ENCODE measurements at places on chromosomes 3 and 15.

DNA sequence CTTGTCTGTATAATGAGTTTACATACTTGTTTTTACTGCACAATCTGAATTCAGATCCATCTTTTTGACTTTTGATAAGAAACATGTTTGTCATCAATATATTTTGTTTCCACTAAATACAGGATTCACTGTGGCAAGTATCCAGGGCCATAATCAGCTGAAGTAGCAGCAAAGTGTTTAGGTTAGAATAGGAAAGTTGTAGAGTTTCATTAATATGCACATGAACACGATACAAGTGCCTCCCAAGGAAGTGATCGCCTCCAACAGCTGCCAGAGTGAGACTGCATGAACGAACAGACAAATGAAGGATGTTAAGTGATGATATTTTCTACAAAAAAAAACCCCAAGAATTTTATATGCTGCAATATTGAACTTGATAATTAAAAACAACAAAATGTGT lies 204.3 kb downstream of the TBL1XR1 start:
- DNase-seq, result no peak
- no peaks in the 10 kb centered on the region for H3K4me1 ChIP-seq
- no peaks in the 10 kb centered on the region for H3K27me3 ChIP-seq

DNA sequence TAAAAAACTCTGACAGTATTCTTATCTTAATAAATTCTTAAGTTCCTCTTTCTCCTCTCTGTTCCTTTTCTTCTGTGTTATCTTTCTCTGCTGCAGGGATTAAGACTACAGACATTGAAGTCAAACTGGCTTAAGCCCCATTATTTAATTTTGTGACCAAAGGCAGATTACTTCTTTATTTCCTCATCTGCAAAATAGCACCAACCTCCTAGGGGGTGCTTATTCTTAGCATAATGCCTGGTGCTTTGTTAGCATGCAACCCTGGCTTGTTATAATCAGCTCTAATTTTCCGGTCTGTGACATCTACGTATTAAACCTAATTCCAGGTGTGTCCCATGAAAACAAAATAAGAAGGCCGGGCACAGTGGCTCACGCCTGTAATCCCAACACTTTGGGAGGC lies 23.8 kb downstream of the SEMA6D start:
- H3K36me3 ChIP-seq, result no peaks in the 10 kb centered on the region
- H3K4me3 ChIP-seq, result no peak overlapping the region
- no peaks in the 10 kb centered on the region for H3K27me3 ChIP-seq
- no peaks in the 10 kb centered on the region for H3K4me1 ChIP-seq
- no peak for DNase-seq

DNA sequence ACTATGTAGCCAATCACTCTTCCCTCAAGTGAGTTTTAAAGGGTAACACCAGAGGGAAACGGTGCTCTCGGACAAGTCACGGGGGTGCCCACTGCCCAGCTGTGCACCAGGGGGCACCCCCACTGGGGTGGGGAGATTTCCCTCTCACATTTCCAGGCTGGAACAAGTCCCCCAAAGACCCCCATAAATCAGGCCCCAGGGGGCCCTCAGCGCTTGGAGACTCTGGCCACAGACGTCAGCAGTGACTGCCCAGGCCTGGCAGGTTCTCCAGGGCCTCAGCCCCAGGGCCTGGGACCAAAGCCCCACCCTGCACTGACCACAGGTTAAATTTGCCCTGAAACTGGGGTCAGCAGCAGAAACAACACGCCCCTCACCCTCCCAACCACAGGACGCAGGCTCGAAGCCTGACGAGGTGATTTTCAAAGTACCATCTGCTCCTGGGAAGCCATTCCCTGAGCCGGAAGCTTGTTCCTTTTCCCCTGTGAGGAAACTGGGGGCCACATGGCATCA lies 17.0 kb downstream of the XXYLT1 start:
- DNase-seq, result no peak
- peaks cover 2% of the 10 kb centered on the region for H3K4me1 ChIP-seq
- no peak overlapping the region for H3K27ac ChIP-seq
- H3K36me3 ChIP-seq, result peaks cover 7% of the 10 kb centered on the region
- H3K27me3 ChIP-seq, result no peaks in the 10 kb centered on the region

- H3K36me3 ChIP-seq, result no peaks in the 10 kb centered on the region
- H3K4me3 ChIP-seq, result no peak overlapping the region
- H3K27me3 ChIP-seq, result no peaks in the 10 kb centered on the region
- no peak overlapping the region for H3K27ac ChIP-seq
- no peaks in the 10 kb centered on the region for H3K4me1 ChIP-seq
- no peak for DNase-seq
Measured at GRCh38 chr15:65231306-65231705, 20.0 kb upstream of the CILP start.

DNA sequence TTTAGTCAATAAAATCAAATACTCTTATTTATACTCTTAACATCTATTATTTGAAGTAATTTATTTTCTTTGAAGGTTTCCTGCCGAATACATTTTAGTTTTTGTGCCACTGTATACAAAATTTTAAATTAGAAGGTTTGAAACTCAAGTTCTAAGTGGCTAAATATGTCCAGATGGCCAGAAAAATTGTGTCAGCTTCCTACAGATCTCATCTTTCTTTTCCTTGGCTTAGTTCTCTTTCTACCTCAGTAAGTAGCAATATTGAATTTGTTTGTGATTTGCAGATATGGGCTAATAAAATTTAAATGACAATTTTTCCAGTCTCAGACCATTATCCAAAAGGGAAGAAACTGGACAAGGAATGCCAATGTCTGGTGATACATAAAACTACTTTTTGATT lies 452.1 kb downstream of the ROBO2 start:
- H3K27me3 ChIP-seq, result no peaks in the 10 kb centered on the region
- no peak for DNase-seq
- no peaks in the 10 kb centered on the region for H3K4me1 ChIP-seq
- H3K36me3 ChIP-seq, result no peaks in the 10 kb centered on the region
- no peak overlapping the region for H3K27ac ChIP-seq

DNA sequence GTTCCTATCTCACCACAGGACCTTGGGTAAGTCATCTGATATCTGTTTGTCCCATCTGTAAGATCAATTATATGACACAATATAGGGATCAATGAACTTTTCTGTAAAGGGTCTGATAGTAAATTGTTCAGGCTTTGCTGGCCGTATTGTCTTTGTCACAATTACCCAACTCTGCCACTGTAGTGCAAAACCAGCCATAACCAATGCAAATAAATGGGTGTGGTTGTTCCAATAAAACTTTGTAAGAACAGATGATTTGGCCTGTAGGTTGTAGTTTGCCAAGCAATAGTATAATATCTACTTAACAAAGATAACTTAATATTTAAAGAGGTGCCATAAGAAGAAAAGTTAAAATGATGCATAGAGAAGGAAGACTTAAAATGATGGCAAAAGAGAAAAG lies 210.8 kb downstream of the VPS13C start:
- no peak overlapping the region for H3K4me3 ChIP-seq
- no peaks in the 10 kb centered on the region for H3K4me1 ChIP-seq
- H3K36me3 ChIP-seq, result peaks cover 18% of the 10 kb centered on the region
- no peak for DNase-seq
- H3K27me3 ChIP-seq, result no peaks in the 10 kb centered on the region

- H3K4me1 ChIP-seq, result peaks cover 13% of the 10 kb centered on the region
- no peaks in the 10 kb centered on the region for H3K27me3 ChIP-seq
- no peak overlapping the region for H3K4me3 ChIP-seq
- no peak for DNase-seq
Measured at GRCh38 chr3:138381413-138381901, 33.1 kb downstream of the MRAS start.

DNA sequence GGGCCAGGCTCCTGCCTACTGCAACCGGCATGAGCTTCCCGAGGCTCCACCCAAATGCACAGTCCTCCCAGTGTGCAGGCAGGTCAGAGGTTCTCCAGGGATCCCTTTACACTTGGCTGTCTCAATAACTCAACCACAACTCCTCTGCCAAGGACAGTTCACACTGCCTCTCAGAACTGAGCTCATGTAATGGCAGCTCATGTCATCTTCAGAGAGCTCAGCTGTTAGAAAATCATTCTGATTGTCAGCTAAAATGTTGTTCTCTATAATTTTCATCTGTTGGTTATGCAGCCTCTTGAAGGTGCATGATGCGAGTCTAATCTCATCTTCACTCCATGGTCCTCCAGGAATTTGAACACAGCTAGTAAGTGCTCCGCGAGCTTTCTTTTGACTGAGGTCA lies 76.7 kb downstream of the SST start:
- DNase-seq, result no peak
- H3K27ac ChIP-seq, result no peak overlapping the region
- no peak overlapping the region for H3K4me3 ChIP-seq
- H3K27me3 ChIP-seq, result no peaks in the 10 kb centered on the region
- H3K36me3 ChIP-seq, result no peaks in the 10 kb centered on the region

- no peaks in the 10 kb centered on the region for H3K27me3 ChIP-seq
- no peak for DNase-seq
- peak overlapping the region; percentile 29 for H3K27ac ChIP-seq
- peaks cover 94% of the 10 kb centered on the region for H3K36me3 ChIP-seq
Measured at GRCh38 chr3:128068156-128068620, 16.0 kb downstream of the SEC61A1 start.

GRCh38 chr15:71252044-71252739 lies 136.9 kb downstream of the THSD4 start:
- no peak for DNase-seq
- no peaks in the 10 kb centered on the region for H3K36me3 ChIP-seq
- H3K27ac ChIP-seq, result no peak overlapping the region

DNA sequence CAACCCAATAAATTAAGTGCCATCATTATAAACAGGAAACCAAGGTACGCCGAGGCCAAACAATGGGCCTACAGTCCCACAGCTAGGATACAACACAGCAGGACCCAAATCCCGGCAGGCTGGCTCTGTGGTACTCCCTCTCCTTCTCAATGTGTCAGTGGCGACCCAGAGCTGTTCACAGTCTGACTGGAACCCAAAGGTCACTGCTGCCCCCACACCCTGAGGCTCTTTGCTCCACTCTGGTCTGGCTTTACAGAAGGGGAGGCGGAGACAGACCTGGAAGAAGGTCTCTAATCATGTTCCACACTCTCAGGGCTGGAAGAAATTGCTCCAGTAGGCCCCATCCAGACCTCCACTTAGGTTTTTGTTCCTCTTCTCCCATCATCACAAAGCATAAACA lies 48.5 kb upstream of the LMCD1 start:
- no peaks in the 10 kb centered on the region for H3K4me1 ChIP-seq
- no peak overlapping the region for H3K27ac ChIP-seq
- no peak for DNase-seq

DNA sequence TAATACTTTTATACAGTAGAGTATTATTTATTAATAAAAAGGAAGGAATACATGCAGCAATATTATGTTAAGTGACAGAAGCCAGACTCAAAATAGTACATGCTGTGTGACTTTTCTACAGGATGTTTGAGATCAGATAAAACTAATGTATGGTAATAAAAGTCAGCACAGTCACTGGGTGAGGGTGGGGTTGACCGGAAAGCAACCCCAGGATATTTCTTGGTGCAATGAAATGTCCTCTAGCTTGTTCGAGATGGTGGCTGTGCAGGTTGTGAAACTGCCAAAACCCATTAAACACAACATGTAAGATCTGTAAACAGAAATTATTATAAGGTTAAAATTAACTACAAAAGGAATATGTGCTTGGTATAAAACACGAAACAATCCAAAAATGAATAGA lies 20.8 kb upstream of the ALDH1L1 start:
- no peaks in the 10 kb centered on the region for H3K36me3 ChIP-seq
- DNase-seq, result no peak
- H3K4me1 ChIP-seq, result no peaks in the 10 kb centered on the region
- no peaks in the 10 kb centered on the region for H3K27me3 ChIP-seq
- H3K27ac ChIP-seq, result no peak overlapping the region

- no peak overlapping the region for H3K4me3 ChIP-seq
- H3K27me3 ChIP-seq, result no peaks in the 10 kb centered on the region
- no peak for DNase-seq
- H3K36me3 ChIP-seq, result no peaks in the 10 kb centered on the region
Measured at GRCh38 chr3:73365756-73366397, 258.9 kb downstream of the PDZRN3 start.

GRCh38 chr3:147397875-147398812 lies 8.2 kb downstream of the ZIC4 start:
- no peaks in the 10 kb centered on the region for H3K36me3 ChIP-seq
- peaks cover 69% of the 10 kb centered on the region for H3K27me3 ChIP-seq
- no peaks in the 10 kb centered on the region for H3K4me1 ChIP-seq
- H3K4me3 ChIP-seq, result no peak overlapping the region
- no peak overlapping the region for H3K27ac ChIP-seq
- no peak for DNase-seq

- H3K4me1 ChIP-seq, result peaks cover 10% of the 10 kb centered on the region
- no peak overlapping the region for H3K4me3 ChIP-seq
- no peak overlapping the region for H3K27ac ChIP-seq
- no peaks in the 10 kb centered on the region for H3K27me3 ChIP-seq
- DNase-seq, result no peak
- H3K36me3 ChIP-seq, result peaks cover 31% of the 10 kb centered on the region
Measured at GRCh38 chr3:157134620-157135191, 25.2 kb downstream of the CCNL1 start.

DNA sequence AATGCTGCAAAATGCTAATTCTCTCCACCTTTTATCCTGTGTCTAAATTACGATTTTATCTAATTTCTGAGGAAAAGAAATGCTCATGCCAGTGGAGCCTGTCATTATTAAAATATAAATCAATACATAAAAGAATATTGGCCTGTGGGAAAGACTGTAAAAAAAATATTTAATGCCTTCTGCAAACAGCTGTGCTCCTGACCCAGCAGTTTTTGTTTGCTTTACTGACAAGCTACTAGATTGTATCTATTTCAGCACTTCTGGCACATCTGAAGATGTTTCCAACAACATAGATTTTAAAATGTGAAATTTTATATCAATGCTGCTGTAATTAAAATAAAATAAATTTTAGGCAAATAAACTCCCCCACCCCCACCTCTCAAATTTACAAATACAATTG lies 493.6 kb upstream of the AGTR1 start:
- H3K36me3 ChIP-seq, result no peaks in the 10 kb centered on the region
- H3K27ac ChIP-seq, result no peak overlapping the region
- no peak overlapping the region for H3K4me3 ChIP-seq

DNA sequence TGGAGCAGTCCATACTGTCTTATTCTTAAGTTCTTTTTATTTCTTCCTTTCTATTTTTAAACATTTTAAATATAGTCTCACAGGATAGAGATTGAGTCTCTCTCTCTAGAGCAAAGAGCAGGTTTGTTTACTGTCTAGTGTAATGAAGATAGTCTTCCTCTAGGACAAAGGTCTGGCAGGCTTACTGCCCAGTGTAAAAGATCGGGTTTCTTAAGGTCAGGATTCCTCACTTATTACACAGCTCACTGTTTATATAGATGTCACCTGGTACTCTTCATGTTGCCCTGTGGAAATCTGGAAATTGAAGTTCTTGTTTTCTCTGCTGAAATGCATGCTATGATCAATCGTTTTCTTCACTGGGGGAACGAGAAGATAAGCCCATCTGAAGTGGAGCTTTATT lies 76.0 kb downstream of the ZBBX start:
- H3K36me3 ChIP-seq, result no peaks in the 10 kb centered on the region
- H3K27ac ChIP-seq, result no peak overlapping the region
- H3K27me3 ChIP-seq, result no peaks in the 10 kb centered on the region
- no peak overlapping the region for H3K4me3 ChIP-seq

DNA sequence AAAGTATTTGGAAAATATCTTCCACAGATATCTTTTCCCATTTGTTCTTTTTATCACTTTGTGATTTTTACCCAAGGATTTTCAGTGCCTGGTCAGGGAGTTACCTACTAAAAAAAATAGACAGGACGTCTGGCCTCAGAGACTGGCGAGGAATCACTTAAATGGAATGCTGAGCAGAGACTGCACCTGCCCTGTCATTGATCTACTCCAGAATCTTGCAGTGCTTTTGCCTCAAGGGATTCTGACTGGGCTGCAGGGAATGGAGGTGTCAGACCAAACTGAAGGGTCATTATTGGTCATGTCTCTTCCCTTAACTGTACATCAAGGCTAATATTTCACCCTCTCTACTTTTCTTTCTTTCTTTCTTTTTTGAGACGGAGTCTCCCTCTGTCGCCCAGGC lies 12.1 kb upstream of the RYR3 start:
- no peak overlapping the region for H3K4me3 ChIP-seq
- no peak for DNase-seq
- H3K27me3 ChIP-seq, result no peaks in the 10 kb centered on the region
- H3K36me3 ChIP-seq, result no peaks in the 10 kb centered on the region
- H3K4me1 ChIP-seq, result no peaks in the 10 kb centered on the region

Data from CD14-positive monocyte (primary cell).